ENCODE measurements at places on chromosomes 16 and 17. TPM values are rescaled to one million over a fixed set of nuclear protein-coding genes. Genes with fewer than 3 reads are reported as not detected.
A peak's percentile ranks its signal among the peaks of the same experiment; 100 is the strongest.

DNA sequence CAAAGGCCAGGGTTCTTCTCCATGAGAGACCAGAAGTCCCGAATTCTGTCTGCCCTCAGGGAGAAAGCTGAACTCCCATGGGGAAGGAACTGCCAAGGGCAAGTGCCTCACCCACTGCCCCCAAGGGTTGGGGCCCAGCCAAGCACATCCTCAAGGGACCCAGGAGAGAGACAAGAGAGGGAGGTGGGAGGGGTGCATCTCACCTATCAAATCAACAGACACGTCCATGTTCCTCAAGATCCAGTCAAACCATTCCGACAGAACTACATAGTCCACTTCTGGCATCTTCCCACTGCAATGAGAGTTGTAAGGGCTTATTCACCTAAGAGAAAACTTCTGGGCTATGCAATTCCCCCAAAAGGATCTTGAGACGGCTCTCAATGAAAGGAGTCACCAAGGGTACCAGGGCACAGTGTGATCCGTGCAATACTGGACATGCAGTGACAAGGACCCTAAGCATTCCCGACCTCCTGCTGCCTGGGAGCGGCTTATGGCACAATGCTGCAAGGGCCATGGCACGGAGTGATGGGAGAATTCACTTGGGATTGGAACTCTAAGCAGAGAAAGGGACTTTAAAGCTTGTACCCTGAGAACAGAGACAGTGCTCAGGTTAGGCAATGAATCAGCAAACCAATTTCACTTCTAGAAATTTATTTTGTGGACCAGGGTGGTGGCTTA lies 32.2 kb downstream of the TK2 start:
- DNase-seq: no peak

Gene GRAPL
- not detected for total RNA-seq

- DNase-seq: no peak
Measured at GRCh38 chr16:85924675-85925074, 25.7 kb downstream of the IRF8 start.

- DNase-seq: peak; percentile 53
Measured at GRCh38 chr17:70808596-70808995, 639.3 kb downstream of the KCNJ2 start.

GRCh38 chr16:87366930-87367329 lies 16.6 kb downstream of the FBXO31 start:
- DNase-seq: no peak

- no peak for DNase-seq
Measured at GRCh38 chr16:35690413-35690812, 2231.0 kb downstream of the TP53TG3F start.

Gene HERPUD1
- 70.1 TPM for total RNA-seq

Gene SCGB1C2
- not detected for total RNA-seq

- DNase-seq: no peak
Measured at GRCh38 chr17:10048629-10049350, 143.7 kb upstream of the RCVRN start.

GRCh38 chr16:67021321-67021720 lies 7.6 kb upstream of the CBFB start:
- no peak for DNase-seq

Gene KRTAP3-2
- total RNA-seq: not detected

Gene MYH3
- total RNA-seq: 0.04 TPM

GRCh38 chr16:62530426-62530825 lies 494.2 kb upstream of the CDH8 start:
- DNase-seq: no peak

Gene GCGR
- not detected for total RNA-seq

DNA sequence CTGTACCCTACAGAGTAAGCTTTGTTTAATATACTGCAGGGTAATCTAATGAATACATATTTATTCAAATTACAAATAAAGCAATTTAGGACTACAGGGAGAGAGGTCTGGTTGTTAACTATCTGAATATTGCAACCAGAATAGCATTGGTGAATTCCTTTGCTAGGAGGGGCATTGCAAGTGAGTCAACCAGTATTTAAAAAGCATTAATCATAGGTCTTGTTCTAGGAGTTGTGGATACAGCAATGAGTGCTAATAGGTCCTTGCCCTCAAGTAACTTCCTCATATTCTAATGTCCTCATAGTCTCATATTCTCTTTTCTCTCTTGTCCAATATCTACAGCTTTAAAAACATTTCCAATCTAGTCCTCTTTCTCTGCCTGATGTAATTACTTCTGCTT lies 531.4 kb downstream of the CDH11 start:
- DNase-seq: no peak

DNA sequence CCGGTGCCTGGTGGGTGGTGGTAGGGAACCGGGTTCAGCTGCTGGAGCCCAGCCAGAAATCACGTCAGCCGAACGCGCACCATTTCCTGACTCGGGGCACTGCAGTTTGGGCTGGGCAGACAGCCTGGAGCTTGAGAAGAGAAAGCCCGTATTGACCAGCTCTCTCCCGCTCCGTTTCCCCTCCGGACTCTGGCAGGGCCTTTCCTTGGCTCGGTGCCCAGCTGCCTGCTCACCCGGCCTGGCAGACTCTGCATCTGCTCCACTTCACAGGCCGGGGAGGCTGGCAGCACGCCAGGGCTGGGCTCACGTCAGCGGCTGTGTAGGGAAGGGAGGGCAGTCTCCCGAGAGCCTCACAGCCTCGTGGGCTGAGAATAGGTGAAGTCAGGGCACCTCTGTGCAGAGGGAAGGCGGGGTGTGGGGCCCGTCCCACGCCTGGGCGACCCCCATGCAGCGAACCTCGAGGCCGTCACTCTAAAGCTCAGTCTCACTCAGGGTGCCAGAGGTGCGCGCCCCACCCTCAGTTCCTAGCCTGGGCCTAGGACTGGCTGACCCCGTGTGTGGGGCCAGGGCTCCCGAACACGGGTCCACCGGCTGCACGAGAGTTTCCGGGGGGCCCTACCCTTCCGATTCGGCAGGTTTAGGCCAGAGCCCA lies 59.1 kb downstream of the OR1D5 start:
- DNase-seq: peak; percentile 92

DNA sequence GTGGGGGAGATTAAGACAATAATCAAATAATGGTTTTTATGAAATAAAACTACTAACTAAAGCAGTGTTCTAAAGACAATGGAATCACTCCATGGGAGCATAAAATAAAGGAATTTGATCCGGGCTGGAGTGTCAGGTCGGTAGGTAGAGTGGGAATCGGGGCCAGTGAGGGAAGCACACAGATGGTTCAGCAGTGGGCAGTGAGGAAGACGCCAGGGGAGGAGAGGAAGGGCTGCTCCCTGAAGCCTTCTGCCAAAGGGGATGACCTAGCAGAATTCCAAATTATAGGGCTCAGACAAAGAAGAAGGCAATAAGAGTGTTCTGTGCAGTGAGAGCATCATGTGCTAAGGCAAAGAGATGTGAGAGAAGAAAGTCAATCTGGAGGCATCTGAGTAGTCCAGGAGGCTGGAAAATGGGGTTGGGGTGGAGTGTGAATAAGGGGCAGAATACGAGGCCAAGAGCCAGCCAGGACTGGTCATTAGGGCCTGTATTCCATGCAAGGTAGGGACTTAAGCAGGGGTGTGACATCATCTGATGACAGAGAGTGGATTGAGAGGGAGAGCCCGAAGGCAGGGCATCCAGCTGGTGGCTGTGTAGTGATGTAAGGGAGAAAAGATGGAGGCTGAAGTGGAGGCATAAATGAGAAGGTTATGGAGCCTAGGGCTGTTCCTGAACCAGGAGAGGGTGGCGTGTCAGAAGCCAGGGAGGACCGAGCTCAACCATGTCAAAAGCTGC lies 137.6 kb downstream of the COPRS start:
- DNase-seq: peak; percentile 44

Measured in H4 (cell line).